SJCRH30 (cell line): ENCODE measurements at places on chromosomes 3 and 15.

- DNase-seq = peak; percentile 58
These were observed 1.5 kb upstream of the CD276 start for GRCh38 chr15:73682600-73683090.

DNA sequence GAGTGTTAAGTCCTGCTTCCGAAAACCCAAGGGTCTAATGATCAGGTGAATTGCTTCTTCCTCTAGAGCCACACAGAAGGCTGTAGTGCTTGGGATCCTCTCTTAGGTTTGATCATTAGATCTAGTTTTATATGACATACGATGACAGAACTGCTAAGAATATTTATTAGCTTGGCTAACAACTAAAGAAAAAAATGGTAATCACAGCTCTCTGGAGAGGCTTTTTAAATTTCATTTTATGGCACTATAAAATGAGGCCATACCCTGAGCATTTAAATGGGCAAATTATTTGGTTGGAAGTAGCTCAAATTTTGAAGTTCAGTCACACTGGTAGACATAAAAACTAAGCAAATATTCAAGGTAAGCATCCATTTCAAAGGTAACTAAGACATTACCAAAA is 482.5 kb upstream of the WNT5A start:
- DNase-seq = no peak

DNA sequence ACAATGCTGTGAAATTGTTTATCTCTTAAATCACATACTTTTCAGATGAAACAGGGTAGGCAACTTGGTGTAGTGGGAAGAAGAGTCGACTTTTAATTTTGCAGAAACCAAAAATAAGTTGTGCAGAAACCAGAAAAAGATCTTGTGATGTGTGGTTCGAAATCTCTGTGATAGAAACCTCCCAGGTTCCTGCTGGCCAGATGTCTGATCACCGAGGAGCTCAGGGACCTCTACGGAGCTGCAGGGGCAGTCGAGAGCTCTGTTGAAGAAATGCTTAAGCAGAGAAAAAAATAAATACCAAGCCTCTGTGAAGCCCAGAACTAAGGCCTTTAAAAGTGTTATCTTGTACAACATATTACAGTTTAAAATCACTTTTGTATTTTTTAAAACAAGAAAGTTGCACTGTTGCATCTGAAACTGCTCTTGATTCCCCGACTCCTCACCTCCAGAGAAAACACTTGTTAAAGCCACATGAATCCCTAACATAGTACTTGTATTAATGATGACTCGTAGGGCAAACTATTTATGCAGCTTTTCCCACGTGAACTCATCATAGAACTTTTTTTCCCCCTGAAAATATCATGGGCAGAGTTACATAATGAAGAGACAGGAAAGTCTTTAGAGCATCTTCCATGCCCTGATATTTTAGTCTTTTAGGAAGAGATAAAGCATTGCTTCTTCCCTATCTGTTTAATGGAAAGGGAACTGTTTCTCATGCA is 51.3 kb downstream of the CCK start:
- DNase-seq = no peak

- DNase-seq = no peak
These were observed 2.1 kb upstream of the OXSR1 start for GRCh38 chr3:38163117-38163840.

GRCh38 chr3:54710954-54711353 is 216.9 kb downstream of the LRTM1 start:
- no peak for DNase-seq

GRCh38 chr15:65192016-65192415 is 6.9 kb upstream of the CLPX start:
- DNase-seq = no peak

DNA sequence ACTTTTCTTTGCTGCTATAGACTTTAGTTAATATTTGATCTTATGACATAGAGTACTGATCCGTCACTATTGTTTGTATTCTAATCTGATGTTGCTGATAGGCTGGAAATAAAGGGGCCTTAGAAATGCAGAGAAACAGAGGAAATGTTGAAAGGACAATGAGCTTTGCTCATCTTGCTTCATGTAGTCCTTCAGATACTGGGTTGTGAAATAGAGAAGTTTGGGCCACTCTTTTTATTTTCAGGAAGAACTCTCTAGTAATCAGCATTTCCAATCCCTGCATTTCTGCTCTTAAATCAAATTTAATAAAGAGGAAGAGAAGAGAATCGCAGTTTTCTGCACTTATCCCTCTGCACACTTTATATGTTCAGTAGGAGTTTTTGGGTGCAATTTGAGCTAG is 192.8 kb upstream of the THBS1 start:
- no peak for DNase-seq

DNA sequence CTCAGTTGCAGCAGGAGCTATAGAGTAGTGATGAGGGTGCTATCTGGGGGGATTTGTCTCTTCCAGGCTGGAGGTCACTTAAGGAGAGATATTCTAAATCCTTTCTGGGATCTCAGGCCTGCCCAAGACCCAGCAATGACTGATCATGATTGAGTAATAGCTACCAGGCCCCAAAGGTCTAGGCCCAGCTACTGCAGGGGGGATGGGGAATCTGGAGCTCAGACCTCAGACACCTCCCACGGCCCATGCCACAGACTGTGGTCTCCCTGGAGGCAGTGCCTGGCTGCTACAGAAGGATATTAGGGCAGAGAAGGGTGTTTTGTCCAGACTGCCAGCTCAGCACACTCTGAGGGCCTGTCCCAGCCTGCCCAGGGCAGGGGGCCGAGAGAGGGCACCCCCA is 6.9 kb downstream of the SLC38A3 start:
- no peak for DNase-seq

DNA sequence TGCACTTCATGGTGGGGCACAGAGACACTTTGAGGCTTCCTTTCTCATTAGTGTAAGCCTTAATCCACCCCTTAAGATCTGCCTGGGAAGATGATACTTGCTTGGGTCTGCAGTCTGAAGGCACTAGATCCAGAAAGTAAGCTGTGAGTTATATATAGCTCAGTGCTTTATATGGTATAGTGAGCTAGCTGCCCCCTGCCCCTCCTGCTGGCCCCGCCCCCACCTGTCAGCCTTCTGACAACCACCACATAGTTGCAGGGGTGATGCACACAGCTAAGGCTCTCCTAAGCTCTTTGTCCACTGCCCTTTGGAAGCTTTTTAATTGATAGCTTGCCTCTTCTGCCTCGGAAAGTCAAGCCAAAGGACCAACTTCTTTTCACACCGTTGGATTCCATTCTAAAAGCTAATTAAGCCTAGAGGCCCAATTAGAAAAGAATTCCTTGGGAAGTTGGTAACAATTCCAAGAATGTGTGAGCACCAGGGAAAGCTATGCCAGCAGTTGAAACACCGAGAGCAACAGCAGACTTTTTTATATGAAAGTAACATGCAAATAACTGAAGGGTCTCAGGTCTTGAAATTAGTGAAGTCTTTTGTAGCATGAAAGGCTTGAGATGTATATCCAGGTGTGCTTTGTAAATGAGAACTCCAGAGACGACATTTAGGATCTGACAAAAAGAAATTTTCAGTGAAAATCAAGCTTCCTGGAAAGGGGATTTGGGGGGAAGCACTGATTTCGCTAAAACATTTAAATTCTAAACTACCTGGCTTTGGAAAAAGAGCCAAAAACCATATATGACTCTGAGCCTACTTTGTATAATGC is 2.3 kb downstream of the TPM1 start:
- DNase-seq = no peak

DNA sequence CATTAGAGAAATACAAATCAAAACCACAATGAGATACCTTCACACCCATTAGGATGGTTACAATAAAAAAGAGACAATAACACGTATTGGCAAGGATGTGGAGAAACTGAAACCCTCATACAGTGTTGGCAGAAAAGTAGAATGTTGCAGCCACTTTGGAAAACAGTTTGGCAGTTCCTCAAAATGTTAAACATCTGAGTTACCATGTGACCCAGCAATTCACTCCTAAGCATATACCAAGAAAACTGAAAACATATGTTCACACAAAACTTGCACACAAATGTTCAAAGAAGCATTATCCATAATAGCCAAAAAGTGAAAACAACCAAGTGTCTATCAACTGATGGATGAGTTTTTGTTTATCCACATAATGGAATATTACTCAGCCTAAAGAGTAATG is 166.9 kb upstream of the FAM3D start:
- DNase-seq = no peak

- DNase-seq = peak; percentile 56
These were observed 256.2 kb upstream of the IL12A start for GRCh38 chr3:159732172-159733111.
